Esophagus squamous epithelium (tissue), 5 donors: ENCODE measurements at places on chromosomes 7 and 10. TPM values are rescaled to one million over a fixed set of nuclear protein-coding genes. Genes with fewer than 3 reads are reported as not detected.

GRCh38 chr10:5528989-5529701 lies 4.4 kb downstream of the CALML3 start:
- H3K4me3 ChIP-seq: no peak overlapping the region
- H3K27ac ChIP-seq: peak overlapping the region; percentile 93
- DNase-seq: no peak
- peaks cover 87% of the 10 kb centered on the region for H3K4me1 ChIP-seq
- H3K36me3 ChIP-seq: no peaks in the 10 kb centered on the region
- H3K27me3 ChIP-seq: no peaks in the 10 kb centered on the region

Gene MALRD1
- not detected for total RNA-seq

Gene TRIP6
- 109 TPM for total RNA-seq

- no peak overlapping the region for H3K4me3 ChIP-seq
- H3K4me1 ChIP-seq: no peaks in the 10 kb centered on the region
- H3K27me3 ChIP-seq: no peaks in the 10 kb centered on the region
- H3K27ac ChIP-seq: no peak overlapping the region
- H3K36me3 ChIP-seq: no peaks in the 10 kb centered on the region
Measured at GRCh38 chr7:83096065-83096580, 66.6 kb downstream of the PCLO start.

GRCh38 chr10:18333621-18334020 lies 193.4 kb downstream of the CACNB2 start:
- no peaks in the 10 kb centered on the region for H3K27me3 ChIP-seq
- no peak overlapping the region for H3K27ac ChIP-seq
- H3K36me3 ChIP-seq: no peaks in the 10 kb centered on the region
- no peak overlapping the region for H3K4me3 ChIP-seq
- DNase-seq: no peak
- H3K4me1 ChIP-seq: no peaks in the 10 kb centered on the region

GRCh38 chr7:151083071-151083823 lies at the start of gene TMUB1:
Gene TMUB1 (minus strand): TSS chr7:151083493. CDS start chr7:151082563, 930 bp downstream.
- peak within 1 kb of the TSS; percentile 95 for H3K4me3 ChIP-seq
- DNase-seq: peak; percentile 32
- H3K36me3 ChIP-seq: no peaks in the 10 kb centered on the region
- H3K27me3 ChIP-seq: no peaks in the 10 kb centered on the region
- peaks cover 47% of the 10 kb centered on the region for H3K4me1 ChIP-seq
- peak within 1 kb of the TSS; percentile 95 for H3K27ac ChIP-seq

Gene NUTM2A
- 0.62 TPM for total RNA-seq

Gene OPN1SW
- total RNA-seq: not detected

Gene RGR
- not detected for total RNA-seq

Gene EBLN1
- not detected for total RNA-seq

Gene GDF2
- total RNA-seq: not detected

Gene SLC39A12
- total RNA-seq: not detected
